Smooth muscle cell of trachea (primary cell): ENCODE measurements at places on chromosomes 2 and 18. TPM values are rescaled to one million over a fixed set of nuclear protein-coding genes. Genes with fewer than 3 reads are reported as not detected.

HOXD3 gene
- 0.29 TPM in 1 of 2 replicates, not detected in the other for total RNA-seq

GCKR gene
- total RNA-seq = 0.17 and 1.0 TPM in 2 replicates

CPLX4 gene
- not detected in 2 replicates for total RNA-seq

OTOS gene
- 1.2 TPM in 1 of 2 replicates, not detected in the other for total RNA-seq

MATN3 gene
- 0.99 and 1.9 TPM in 2 replicates for total RNA-seq

HOXD13 gene
- total RNA-seq = not detected in 2 replicates

IL36G gene
- not detected in 2 replicates for total RNA-seq

ABCB11 gene
- total RNA-seq = under 0.01 TPM in 1 of 2 replicates, not detected in the other

CTNNA2 gene
- under 0.01 TPM in 1 of 2 replicates, not detected in the other for total RNA-seq

DNER gene
- 0.44 and 0.83 TPM in 2 replicates for total RNA-seq

DYSF gene
- 0.15 and 0.17 TPM in 2 replicates for total RNA-seq

COL5A2 gene
- 279 and 388 TPM in 2 replicates for total RNA-seq

SEPTIN10 gene
- total RNA-seq = 79.4 and 143 TPM in 2 replicates

SLC8A1 gene
- total RNA-seq = 71.3 and 80.3 TPM in 2 replicates

CCDC102B gene
- 18.2 and 51.8 TPM in 2 replicates for total RNA-seq

RAB1A gene
- total RNA-seq = 86.8 and 121 TPM in 2 replicates

PTPRM gene
- 43.8 and 78.6 TPM in 2 replicates for total RNA-seq

LRP2 gene
- under 0.01 TPM in 1 of 2 replicates, not detected in the other for total RNA-seq

TWIST2 gene
- total RNA-seq = 158 and 297 TPM in 2 replicates

SH2D6 gene
- 0.66 TPM in 1 of 2 replicates, not detected in the other for total RNA-seq

ARHGAP25 gene
- 0.66 and 1.7 TPM in 2 replicates for total RNA-seq

MTHFD2 gene
- 65.9 and 155 TPM in 2 replicates for total RNA-seq

MYL1 gene
- total RNA-seq = not detected in 2 replicates

ASXL3 gene
- 0.66 and 3.2 TPM in 2 replicates for total RNA-seq

IL37 gene
- not detected in 2 replicates for total RNA-seq

MYOM1 gene
- total RNA-seq = 0.15 and 0.99 TPM in 2 replicates

YES1 gene
- total RNA-seq = 102 and 117 TPM in 2 replicates

SPAG16 gene
- total RNA-seq = 31.3 and 50.3 TPM in 2 replicates

PLCL1 gene
- total RNA-seq = 1.6 and 1.7 TPM in 2 replicates

CYRIA gene
- 4.3 and 4.5 TPM in 2 replicates for total RNA-seq

RRM2 gene
- 5.3 and 34.2 TPM in 2 replicates for total RNA-seq

ST8SIA5 gene
- total RNA-seq = 0.15 and 0.33 TPM in 2 replicates

PFN4 gene
- 0.44 and 0.83 TPM in 2 replicates for total RNA-seq

ANKMY1 gene
- total RNA-seq = 7.0 and 8.4 TPM in 2 replicates

DYNAP gene
- not detected in 2 replicates for total RNA-seq

NEU2 gene
- not detected in 2 replicates for total RNA-seq

REG3A gene
- total RNA-seq = not detected in 2 replicates
